GF-D8 (cell line): ENCODE measurements at places on chromosomes 7 and 10.

GRCh38 chr7:137305901-137306621 is 37.5 kb downstream of the PTN start:
- DNase-seq, result no peak

- no peak for DNase-seq
Measured at GRCh38 chr7:13115157-13115772, 427.8 kb downstream of the ARL4A start.

GRCh38 chr7:3217166-3217565 is 83.9 kb upstream of the SDK1 start:
- no peak for DNase-seq

DNA sequence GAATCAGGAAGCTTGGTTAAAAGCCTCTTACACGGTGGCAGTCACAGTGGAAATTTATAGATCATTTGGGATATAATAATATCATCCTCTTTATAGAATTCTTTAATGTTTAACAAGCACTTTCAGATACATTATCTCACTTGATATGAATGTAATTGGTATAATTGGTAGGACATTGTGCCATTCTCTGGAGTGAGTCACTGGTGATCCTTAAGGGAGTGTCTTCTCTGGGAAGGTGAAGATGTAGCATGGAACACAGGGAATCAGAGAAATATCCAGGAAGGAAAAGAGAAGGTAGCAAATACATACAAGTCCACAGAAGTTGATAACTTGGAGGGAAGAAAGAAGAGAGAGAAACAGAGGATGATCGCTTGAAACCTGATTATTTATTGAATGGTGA is 9.8 kb downstream of the PTPRZ1 start:
- DNase-seq, result no peak

GRCh38 chr7:126450269-126450671 is 802.5 kb downstream of the GRM8 start:
- no peak for DNase-seq
